Stimulated activated CD4-positive, alpha-beta T cell treated with anti-CD3 and anti-CD28 coated beads, Interleukin-12 subunit alpha, Interleukin-12 subunit beta, amount 100 ng/mL, for 4 hours (primary cell): ENCODE measurements at places on chromosomes 12 and 14.

DNA sequence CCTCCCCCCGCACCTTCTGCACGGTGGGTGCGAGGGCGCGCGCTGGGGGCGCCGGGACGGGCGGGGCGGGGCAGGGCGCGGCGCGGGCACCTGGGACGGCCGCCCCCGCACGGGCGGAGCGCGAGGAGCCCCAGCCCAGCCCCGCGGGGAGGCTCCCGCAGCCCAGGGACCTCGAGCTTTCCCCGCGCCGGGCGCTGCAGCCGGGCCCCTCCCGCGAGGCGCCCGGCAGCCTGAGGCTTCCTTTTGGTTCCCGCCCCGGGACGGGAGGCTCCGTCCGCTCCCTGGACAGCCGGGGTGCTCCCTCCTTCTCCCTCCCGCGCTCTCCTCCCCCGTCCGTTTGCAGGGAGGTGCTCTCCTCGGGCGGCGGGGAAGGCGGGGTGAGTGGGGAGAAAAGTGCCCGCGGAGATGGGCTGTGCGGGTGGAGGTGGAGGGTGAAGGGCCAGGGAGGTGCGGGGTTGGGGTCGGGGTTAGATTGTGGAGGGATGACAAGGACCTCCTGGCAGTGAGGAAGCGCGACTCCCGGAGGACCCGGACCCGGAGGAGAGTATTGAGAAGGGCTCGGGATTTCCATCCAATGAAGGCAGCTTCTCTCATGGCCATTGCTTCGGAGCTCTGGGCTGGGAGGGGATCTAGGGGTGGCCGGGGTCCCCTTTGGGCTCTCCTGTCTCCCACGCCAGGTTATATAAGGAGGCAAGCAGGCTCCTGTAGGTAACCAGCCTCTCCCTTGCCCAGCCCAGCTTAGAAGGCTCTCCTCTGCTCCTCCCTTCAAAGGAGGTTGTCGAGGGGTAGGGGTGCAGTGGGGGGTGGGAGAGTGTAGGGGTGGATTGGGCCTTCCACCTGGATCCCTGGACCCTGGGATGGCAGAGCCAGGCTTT, 645 bp downstream of the JDP2 start:
- peak; percentile 10 for DNase-seq

- DNase-seq: no peak
Observed at GRCh38 chr12:58905422-58905821, 14.9 kb downstream of the LRIG3 start.

DNA sequence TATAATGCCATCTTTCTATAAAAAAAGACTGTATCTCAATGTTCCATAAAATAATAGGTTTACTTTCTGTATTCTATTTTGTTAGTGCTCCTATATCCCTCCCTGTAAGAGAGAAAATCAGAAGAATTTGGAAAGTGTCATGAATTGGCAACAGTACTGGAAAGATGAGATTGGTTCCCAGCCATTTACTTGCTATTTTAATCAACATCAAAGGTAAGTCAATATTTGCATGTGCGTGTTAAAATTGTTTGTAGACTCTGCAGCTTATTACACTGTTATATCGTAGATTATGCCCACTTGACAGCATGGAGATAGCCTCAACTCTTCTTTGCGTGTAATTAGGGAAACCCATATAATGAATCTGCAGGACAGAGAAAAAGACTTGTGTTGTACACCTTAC, 34.0 kb downstream of the KCNMB4 start:
- DNase-seq: no peak

DNA sequence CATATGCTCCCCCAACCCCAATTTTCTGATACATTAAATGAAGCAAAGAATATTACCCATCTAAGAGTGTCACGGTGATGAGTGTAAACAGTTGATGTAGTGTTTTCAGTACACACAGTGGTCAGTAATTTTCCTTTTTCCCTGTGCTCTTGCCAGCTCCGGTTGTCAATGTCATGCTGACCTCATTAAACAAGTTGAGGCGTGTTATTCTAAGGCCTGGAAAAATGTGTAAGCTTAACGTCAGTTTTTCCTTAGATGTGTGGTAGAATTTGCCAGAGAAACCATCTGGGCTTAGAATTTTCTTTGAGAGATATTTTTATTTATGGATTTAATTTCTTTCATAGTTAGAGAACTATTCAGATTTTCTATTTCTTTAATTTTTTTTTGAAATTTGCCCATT, 11.7 kb upstream of the SERPINA6 start:
- no peak for DNase-seq

DNA sequence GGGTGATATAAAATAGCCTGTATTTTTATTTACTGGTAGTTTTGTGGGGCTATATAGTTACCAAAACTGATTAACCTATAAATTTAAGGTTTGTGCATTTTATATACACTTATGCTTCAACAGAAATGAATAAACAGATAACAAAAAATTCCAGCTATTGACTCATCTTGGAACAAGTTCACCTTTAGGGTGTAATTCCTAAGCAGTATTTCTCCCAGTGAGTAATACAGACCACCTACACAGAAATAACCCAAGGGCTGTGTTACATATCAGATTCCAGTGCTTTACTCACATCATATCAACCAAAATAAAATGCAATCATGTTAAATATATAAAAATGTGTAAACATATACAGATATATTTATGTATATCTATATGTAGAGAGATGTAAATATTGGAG, 345.6 kb downstream of the ADAMTS20 start:
- DNase-seq: no peak

DNA sequence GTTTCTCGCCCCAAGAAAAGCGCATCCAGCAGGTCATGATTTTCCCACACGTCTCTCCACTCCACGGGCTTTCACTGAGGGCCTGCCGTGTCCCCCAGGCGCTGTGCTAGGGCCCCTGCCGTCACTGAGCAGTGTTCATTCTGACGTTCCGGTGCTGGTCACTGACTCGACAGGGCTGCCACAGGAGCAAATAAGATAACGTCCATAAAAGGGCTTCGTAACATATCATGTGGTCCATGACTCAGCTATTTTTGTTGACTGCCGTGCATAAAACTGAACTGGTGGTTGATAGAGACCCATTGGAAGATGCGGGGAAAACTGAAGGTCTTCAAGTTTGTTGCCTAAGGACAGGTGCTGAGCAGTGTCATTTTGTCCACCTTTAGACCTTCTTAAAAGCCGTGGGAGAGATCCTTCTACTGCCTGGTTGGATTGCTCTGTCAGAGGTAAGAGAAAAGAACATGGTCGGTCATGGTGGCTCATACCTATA, 46.3 kb downstream of the ADGRD1 start:
- DNase-seq: no peak

DNA sequence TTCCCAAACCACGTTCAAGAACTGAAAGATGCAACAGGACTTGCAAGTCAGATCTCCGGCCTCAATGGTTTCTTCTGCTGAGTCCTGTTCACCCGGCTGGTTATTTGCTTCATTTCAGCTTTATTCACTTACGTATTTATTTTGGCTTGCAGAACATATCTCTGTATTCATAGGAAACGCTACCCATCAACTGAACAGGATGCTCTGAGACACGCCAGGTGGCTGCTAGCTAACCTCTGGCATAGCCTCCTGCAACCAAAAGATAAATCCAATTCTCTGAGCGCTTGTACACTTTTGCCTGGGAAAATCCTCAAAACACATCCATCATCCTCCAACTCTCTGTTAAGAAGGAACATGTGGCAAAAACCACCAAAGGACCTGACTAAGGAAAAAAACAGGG, 17.3 kb downstream of the MAP3K9 start:
- no peak for DNase-seq

DNA sequence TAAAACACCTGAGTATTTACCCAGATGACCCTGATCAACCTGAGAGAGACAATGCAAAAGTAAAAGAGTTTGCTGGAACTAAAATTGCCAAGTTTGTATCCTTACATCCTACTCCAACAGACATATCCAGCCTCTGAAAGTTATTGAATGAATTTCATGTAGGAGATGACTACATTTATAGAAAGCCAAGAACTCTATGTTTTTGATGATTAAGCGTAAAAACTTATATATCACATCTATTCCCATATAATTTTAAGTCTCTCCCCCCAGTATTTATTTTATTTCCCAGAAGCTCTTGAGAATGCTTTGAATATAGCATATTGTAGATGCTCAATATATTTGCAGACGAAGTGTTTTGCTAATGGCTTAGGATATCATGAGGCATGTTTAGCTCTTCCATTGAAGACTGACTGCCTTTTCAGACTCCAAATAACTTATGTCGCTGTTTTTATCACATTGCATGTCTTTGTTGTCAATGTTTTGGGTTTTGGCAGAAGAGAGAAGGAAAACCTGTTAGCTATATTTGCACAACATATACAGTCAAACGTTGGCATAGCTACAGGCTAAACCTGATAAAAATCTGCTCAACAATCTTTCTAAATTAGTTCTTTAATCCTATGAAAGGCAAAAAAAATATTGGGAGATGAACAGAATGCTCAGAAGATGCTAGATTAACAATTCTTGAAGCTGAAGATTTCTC, 213.6 kb downstream of the DIO2 start:
- DNase-seq: no peak

- DNase-seq: no peak
Observed at GRCh38 chr12:19458733-19459132, 19.4 kb downstream of the AEBP2 start.

DNA sequence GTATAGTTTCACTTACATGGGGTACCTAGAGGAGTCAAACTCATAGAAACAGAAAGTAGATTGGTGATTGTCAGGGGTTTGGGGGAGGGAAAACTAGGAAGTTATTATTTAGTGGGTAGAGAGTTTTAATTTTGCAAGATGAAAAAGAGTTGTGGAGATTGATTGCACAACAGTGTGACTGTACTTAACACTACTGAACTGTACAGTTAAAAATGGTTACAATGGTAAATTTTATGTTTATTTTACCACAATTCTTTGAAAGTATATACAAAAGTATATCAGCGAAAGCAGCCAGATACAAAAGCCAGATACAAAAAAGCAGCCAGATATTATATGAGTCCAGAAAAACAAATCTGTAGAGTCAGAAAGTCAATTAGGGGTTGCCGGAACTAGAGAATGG, 247.6 kb downstream of the IPO8 start:
- DNase-seq: no peak

DNA sequence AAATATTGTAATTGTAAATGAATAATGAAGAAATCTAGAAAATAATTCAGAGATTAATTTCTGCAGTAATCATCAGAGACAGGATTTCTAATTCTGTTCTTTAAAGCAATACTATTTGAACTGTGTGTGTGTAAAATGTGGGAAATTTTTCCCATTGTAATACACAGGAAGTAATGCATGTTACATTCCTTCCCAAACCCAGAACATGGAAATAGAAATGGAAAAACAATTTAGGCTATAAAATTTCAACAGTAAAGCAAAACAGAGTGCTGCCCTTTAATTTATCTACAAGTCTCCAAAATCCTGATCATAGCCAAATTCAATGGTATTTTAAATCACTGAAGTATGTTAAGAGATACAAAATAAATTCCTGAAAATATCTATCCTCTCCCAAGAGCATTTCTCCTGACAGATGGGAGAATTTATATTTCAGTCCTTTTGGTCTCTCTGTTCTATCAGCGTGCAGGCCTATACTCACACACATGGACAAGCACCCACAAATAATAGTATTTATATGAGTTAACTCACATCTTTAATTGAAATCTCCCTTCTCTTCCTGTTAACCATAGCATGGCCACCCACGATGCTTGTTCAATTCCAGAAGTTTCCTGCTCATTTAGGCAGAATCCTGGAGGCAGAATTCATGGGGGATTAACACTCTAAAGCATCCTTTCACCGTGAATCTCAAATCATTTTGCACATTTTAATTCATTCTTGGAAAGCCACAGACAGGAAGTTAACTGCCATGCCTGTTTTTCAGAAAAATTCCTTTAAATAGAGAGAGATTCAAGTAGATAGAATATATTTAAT, 1465.4 kb upstream of the FLRT2 start:
- no peak for DNase-seq

DNA sequence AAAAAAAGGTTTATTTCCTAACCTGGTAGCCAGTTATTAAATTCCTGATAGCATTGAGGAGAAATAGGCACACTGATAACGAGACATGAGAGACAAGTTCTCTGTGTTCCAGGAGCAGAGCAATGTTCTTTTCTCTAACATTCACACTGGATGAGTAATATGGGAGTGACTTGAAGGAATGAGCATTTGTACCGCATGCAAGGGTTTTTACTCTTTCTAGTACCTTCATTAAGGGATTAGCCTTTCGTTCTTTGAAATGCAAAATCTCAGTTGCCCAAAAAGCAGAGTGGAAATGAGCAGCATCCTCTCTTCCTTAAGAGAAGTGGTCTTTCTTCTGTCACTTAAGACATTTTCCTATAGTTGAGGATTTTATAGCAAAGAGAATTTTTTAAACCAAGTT, 54.7 kb downstream of the FGD4 start:
- no peak for DNase-seq

DNA sequence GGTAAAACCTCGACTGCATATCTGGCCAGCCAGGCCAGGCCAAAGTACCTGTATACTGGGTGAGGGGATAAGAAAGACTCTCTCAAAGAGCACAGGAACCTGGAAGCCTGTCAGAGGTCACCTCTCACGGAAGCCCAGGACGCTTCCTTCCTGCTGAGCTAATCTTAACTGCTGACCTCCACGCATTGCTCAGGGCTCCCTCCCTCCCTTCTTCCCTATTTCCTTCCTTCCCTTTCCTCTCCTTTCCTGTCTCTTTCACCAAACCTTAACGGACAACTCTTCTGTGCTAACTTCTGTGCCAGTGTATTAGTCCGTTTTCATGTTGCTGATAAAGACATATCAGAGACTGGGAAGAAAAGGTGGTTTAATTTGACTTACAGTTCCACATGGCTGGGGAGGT, 14.8 kb upstream of the RNASE10 start:
- DNase-seq: no peak

DNA sequence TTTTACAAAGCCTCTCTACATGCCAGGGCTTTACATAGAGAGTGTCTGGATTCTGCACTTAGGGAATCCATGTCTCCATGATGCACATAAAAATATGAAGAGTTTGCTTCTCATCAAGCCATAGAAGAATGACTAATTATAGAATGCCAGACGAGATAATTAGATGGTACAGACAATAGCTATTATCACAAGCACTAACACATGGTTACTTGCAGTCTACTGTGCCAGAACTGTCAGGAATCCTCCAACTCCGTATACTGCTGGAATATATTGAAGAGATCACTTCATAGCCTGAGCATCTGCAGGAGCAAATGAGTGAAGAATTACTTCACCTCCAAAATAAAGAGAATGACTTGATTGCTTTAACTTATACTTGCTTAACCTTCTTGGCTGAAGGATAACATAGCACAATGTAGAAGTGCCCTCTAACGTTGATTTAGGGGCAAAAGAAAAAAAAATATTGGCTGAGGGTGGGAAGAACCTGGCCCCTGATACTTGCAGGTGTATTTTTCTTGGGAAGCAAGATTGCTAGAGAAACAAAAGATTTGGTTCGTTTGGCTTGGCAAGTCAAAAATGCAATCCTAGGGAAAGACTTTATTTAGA, 272.8 kb upstream of the FAR2 start:
- DNase-seq: no peak

DNA sequence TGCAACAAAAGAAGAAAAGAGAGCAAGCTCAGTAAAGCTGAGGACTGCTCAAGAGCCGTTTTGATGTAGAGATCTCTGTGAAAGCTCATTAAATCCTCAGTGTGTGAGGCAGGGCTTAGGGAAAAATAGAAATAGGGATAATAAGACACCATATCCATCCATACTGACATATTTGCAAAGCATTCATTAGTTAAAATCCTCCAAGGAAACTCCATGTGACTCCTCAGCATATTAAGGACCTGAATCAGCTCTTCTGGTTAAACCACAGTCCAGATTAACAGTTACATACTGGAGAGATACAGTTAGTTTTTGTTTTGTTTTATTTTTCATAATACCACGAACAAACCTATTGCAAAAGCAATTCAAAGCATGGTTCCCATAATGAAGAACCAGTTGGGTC, 288.2 kb downstream of the PAWR start:
- no peak for DNase-seq

- no peak for DNase-seq
Observed at GRCh38 chr14:51431741-51432140, 191.7 kb downstream of the TMX1 start.

- DNase-seq: no peak
Observed at GRCh38 chr14:19918553-19919264, 1.7 kb upstream of the OR4K5 start.
